ENCODE measurements at places on chromosomes 11 and 22. TPM values are rescaled to one million over a fixed set of nuclear protein-coding genes. Genes with fewer than 3 reads are reported as not detected.
A peak's percentile ranks its signal among the peaks of the same experiment; 100 is the strongest.

The MOGAT2 gene
- total RNA-seq, result not detected

The EXPH5 gene
- total RNA-seq, result 2.2 TPM

The OR8D1 gene
- total RNA-seq, result 0.32 TPM

The TMEM121B gene
- under 0.01 TPM for total RNA-seq

The SUSD2 gene
- total RNA-seq, result 0.64 TPM

The LARGE1 gene
- 15.5 TPM for total RNA-seq

The RTN4R gene
- 1.3 TPM for total RNA-seq

The OR8J1 gene
- total RNA-seq, result not detected

The ACCSL gene
- not detected for total RNA-seq

The JRKL gene
- total RNA-seq, result 10.4 TPM

The EFCAB6 gene
- 0.32 TPM for total RNA-seq

GRCh38 chr11:14480716-14481115 is 18.9 kb downstream of the COPB1 start:
- DNase-seq, result no peak

GRCh38 chr11:117944554-117944953 is 15.4 kb upstream of the TMPRSS13 start:
- DNase-seq, result no peak

GRCh38 chr22:29737251-29738117 is 17.7 kb downstream of the CABP7 start:
- no peak for DNase-seq

DNA sequence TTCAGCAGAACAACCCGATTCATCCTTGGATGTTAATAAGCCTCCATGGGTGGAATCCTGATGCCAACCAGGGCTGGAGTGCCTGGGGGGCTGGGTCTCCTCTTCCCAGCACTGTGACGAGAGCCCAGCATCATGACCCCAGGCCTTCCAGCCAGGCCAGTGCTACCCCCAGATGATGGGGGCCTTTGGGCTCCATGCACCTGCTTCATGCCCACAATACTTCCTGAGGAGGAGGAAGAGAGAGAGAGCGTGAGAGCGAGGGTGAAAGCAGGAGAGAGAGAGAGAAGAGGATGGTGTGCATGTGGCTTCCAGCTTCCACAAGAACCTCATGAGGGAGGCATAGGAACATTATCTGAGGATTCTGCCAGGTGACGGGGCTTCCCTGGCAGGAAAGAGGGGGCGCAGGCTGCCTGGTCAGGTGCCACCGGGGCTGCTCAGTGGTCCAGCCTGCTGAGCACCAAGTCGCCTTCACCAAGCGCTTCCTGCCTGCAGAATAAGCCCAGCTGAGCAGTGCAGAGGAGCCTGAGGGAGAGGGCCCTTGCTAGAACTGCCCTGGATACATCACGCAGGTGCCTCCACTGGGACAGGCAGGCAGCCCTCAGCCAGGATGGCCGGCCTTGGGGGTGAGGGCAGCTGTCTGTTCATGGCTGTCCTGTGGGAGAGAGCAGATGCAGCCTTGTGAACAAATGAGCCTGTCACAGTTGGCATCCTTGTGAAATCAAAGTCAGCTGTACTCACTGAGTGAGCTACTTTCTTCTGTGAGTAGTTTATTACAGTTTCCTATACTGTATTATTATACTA is 243.3 kb upstream of the B3GAT1 start:
- no peak for DNase-seq

GRCh38 chr11:35100013-35100383 is 39.0 kb upstream of the CD44 start:
- no peak for DNase-seq

DNA sequence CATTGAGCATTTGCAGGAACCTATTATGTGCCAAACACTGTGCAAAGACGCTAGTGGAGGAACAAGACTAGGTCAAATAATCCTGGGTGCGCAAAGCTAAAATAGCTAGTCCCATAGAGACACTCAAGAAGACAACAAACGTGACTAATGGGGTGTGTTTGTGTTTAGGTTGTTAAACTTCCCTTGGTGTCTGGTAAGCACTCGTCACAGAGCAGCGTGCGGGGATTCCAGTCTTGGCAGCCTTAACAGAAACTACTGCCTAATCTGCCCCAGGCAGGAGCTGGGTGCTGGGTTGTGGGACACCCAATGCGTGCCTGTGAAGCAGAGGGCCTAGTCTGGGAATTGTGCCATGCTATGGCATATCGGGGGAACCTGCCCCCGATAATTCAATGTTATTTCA is 10.8 kb upstream of the CALCB start:
- no peak for DNase-seq

DNA sequence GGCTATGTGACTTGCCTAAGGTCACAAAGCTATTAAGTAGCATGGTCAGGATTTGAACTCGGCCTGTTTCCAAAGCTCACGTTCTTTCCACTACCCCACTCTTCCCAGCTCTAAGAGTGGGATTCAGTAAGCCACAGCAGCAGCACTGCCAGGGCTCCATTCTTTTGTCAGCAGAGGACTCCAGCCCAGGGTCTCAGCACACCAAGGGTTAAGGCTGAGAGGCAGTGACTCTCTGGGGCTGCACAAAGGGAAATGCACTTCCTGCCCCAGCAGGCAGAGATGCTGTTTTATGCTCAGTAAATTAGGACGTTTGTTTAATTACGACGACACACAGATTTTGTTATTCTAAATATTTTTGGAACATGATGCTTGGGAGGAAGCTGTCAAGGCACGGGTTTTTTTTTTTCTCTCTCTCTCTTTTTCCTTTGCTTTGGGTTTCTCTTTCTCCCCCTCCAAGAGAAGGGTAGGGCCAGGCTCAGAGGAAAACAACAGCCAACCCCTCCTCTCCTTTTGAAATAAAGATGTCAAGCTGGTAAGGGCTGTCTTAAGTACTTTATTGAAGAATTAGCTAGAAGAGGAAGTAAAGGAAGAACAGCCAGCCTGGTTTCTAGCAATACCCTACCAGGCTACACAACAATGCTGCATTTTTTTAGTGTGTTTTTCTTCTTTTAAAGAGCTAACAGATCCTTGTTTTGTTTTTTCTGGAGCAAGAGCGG is 2.8 kb downstream of the MYH9 start:
- peak; percentile 79 for DNase-seq

- DNase-seq, result peak; percentile 87
Measured at GRCh38 chr11:72969894-72970335, 155.7 kb downstream of the ATG16L2 start.

- no peak for DNase-seq
Measured at GRCh38 chr11:15836795-15837194, 519.6 kb downstream of the SOX6 start.

DNA sequence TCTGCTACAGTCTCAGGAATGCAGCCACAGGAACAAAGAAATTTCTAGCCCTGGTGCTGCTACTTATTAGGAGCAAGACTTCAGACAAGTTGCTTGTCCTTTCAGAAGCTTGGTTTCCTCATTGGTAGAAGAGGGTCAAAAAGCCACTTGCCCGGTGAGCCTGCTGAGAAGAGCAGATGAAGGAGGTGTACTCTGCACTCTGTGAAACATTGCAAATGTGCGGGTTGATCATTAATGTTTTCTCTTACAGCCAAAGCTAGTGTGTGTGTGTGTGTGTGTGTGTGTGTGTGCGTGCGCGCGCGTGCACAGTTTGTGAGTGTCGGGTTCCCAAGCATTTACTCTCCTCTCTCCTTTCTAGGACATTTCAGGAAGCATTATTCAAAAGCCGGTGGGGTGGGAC is 86.3 kb upstream of the NNMT start:
- no peak for DNase-seq

GRCh38 chr11:27213232-27213660 is 149.8 kb downstream of the CCDC34 start:
- DNase-seq, result peak; percentile 91

- DNase-seq, result no peak
Measured at GRCh38 chr22:27298332-27298731, 503.2 kb downstream of the MN1 start.

- no peak for DNase-seq
Measured at GRCh38 chr11:10459029-10459970, 4.2 kb downstream of the AMPD3 start.

DNA sequence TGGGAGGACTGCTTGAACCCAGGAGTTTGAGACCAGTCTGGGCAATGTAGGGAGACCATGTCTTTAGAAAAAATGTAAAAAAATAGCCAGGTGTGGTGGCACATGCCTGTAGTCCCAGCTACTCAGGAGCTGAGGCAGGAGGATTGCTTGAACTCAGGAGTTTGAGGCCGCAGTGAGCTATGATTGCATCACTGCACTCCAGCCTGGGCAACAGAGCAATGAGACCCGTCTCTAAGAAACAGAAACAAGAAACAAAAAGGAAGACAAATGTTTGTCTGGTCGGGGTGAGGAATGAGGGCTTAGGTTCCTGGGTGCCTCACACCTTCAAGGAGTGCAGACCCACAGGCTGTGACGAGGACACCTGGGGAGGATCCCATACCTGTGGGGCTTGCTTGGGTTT is 191.9 kb downstream of the CEP164 start:
- no peak for DNase-seq

- DNase-seq, result no peak
Measured at GRCh38 chr11:129189646-129190045, 2.5 kb downstream of the ARHGAP32 start.

DNA sequence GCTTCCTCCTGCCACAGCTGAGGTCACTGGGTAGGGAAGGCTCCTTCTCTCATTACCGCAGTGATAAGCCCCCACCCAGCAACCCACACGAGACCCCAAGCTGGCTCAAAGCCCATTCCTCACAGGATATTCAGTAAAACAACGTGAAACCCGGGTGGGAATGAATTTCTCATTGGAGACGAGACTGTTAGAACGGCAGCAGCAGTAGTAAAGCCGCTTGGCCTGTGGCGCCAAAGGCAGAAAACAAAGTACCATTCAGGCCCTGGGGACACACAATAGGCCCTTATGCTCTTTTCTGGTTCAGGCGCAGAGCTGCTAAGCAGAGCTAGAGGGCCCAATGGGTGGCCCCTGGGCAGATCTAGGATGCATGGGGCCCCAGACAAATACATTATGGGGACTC is 45.3 kb downstream of the PC start:
- DNase-seq, result no peak

DNA sequence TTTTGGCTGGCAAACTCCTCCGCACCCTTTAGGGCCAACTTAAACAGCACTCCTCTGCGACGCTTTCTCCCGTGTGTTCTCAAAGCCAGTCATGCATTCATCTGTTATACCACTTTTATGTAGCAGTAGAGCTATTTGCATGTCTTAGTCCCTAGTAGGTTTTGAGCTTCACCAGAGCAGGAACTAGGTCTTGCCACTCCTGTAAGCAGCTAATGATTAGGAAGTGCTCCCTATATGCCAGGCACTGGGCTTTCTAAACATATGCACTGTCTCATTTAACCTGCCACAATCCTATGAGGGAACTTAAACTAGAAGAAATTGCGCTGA is 180.8 kb downstream of the DBX1 start:
- DNase-seq, result no peak
